ENCODE measurements at places on chromosomes 7 and 10.

DNA sequence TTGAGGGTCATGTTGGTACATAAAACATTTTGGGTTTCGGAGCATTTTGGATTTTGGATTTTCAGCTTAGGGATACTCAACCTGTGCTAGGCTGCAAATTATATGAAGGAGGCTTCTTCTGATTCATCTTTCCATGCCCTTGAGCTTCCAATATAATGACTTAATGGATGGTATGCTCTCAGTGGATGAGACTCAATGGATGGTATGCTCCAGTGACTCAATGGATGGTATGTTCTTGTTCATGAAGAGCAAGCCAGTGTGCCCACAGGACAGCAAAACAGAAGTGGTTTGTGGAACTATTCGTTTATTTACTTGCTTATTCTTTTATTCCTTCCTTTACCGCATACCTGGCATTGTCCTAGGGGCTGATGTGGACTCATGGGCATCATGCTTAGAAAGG, 969.6 kb downstream of the LRMDA start:
- DNase-seq, result no peak

DNA sequence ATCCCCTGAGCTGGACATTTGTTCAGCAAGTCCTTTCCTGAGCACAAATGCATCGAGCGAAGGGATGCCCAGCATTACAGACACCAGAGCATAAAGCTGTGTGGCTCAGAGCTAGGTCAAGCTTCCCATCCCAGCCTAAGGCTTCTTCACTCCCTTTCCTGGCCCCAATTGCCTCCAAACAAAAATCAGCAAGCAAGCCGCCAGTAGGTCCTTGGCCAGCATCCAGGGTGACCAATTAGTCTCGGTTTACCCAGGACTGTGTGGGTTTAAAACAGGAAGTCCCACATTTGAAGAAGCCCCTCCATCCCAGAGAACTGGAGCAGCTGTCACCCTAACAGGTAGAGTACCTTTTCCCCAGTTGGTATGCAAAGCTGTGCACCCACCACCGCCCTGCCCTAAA, 51.2 kb downstream of the PRKAG2 start:
- no peak for DNase-seq

DNA sequence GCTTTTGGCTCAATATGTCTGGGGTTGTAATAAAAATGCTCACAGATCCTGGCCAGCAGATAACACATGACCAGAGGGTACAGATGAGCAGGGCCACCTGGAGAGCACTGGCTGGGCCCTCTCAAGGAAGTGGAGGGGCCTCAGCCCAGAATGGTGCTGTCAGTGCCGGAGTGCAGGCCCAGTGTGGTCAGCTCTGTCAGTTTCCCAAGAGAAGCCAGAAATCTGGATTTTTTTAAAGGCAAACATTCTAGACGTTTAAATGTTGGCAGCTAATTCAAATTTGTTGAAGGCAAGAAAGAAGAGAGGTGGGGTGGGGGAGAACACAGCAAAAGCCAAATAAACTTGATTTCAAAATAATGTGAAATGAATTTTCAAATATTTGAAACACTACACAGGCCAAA, 2.0 kb downstream of the C10orf105 start:
- no peak for DNase-seq

GRCh38 chr7:1330801-1331425, 98.2 kb downstream of the UNCX start:
- no peak for DNase-seq

- DNase-seq, result no peak
These were observed 512.2 kb downstream of the SORCS1 start for GRCh38 chr10:106652279-106652678.
